ENCODE measurements at places on chromosomes 6 and 20.

DNA sequence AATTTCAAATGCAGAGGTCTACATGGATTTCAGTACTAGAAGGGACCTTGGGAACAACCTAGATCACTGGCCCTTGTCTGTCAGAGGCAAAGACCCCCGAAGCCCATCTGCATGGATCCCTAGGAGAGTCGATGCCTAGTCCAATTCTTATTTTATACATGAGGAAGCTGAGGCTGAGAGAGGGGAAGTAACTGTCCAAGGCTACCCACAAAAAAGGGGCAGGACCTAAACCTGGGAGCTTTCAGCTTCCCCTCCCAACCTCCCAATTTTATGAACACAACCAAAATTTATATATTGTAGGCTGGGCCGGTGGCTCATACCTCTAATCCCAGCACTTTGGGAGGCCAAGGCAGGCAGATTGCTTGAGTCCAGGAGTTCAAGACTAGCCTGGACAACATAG is 73.2 kb downstream of the TRERF1 start:
- no peak for DNase-seq

GRCh38 chr20:7712661-7713060 is 227.6 kb downstream of the HAO1 start:
- no peak for DNase-seq

DNA sequence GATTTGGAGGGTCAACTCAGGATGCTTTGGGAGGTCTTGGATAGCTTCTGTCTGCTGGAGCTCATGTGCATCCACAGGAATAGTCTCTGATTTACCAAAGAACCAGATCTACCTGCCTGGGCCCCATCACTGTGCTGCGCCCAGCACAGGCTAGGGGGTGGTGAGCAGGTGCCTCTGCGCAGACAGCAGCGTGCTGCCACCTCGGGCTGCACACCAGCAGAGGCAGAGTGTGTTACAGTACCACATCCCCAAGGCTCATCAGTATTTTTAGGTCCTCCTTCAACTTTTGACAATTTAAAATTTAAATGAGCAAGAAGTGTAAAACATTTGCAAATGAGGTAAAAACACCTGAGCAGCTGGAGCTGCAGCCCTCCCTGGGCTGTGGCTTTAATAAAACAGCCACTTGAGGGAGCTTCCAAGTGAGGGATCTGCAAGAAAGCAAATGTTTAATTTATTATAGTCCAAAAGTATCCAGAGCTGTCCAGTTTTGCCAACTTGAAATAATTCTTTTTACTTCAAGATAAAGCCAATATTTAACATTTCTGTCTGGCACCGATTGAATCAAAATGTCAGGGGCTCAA is 324.9 kb downstream of the ZFAND3 start:
- DNase-seq = no peak

DNA sequence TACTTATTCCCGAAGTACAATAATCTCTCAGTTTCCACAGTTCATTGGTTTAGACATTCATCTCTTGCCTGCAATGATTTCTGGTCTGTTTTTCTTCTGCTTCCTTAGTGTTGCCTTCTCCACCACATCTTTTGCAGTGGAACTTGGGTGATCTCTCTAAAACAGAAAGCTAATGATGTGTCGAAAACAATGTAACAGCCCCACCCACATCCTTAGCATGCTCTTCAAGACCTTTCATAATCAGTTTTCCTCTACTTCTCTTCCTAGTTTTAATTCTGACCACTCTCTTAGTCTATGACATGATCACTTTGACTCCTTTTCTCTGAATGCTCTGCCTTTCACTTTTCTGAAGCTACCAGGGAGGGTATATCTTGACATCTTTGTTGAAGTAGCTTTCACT is 1007.9 kb upstream of the CITED2 start:
- no peak for DNase-seq

- no peak for DNase-seq
Measured at GRCh38 chr6:36099869-36100483, 30.3 kb upstream of the MAPK13 start.

- DNase-seq = no peak
Measured at GRCh38 chr6:166001359-166001758, 166.3 kb downstream of the TBXT start.

- no peak for DNase-seq
Measured at GRCh38 chr6:136767570-136768309, 24.5 kb downstream of the MAP3K5 start.

Data from LHCN-M2 (cell line).